ENCODE measurements at places on chromosomes 5 and 9.

GRCh38 chr9:37121881-37122280 lies 1.5 kb downstream of the ZCCHC7 start:
- DNase-seq = no peak

GRCh38 chr9:97556036-97556720 lies 54.7 kb downstream of the TMOD1 start:
- no peak for DNase-seq

DNA sequence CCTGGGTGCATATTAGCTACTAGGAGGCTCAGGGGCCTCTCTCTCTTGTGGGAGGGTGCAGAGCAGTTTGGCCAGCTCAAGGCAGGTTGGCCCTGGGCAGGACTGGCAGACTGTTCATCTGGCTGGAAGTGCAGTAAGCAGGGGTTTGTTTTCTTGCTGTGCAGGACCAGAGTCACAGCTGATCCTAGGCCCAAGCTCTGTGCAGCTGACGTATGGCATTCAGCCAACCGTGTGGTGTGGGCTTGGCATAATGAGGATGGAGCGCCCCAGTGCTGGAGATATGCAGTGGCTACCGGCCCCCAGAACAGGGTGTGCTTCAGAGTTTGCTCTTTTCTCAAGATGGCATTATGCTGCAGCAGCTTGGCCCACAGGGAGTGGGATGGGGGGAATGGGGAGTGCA lies 31.0 kb upstream of the PHF24 start:
- DNase-seq = no peak

DNA sequence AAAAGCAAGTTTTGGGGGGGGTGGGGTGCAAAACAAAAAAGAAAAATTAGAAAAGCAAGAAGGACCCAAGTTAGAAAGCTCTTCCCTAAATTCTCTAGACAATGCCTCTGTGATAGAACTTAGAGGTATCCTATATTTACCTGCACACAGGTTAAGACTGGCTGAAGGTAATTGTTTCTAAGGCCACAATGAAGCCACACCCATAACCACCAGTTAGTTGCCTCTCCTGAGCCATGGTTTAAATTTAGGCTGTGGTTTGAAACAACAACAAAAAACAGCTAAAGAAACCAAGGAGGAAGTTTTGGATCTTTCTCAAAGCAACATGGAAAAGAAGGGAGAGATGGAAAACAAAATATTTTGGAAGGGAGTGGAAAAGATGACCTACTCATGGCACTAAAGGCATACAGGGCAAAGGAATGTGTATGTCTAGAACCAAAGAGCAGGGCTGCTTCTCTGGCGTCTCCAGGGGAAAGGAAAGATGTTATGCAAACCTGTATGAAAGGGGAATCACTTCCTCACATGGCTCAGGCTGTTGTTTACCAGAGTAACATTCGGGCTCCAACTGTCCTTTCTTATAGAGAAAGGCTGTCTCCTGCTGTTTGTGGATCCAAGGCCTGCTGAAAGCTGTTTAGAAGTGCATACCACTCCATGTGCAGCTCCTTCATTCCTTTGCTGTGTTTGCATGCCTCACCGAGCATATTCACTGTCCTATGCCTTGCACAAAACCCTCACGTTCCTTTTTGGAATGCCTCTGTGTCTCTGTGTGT lies 408.9 kb upstream of the MPDZ start:
- DNase-seq = no peak

DNA sequence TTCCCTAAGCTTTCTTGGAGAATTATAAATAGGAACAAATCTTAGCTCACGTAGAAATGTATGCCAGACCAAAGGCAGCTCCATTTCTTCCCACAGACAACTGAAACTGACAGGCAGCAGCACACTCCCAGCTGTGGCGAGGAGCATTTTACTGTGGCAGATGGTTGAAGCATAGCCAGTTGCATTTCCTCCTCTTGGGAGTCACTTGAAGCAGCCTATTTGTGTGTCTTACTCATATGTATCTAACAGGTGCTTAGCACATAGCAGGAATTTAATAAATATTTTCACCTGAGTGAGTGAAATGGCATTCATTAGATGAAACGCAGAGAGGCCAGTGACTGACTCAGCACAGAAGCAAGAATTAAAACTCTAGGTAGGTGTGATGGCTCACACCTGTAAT lies 12.3 kb upstream of the MTMR12 start:
- no peak for DNase-seq

- no peak for DNase-seq
Measured at GRCh38 chr5:52945040-52945439, 44.1 kb upstream of the ITGA2 start.

DNA sequence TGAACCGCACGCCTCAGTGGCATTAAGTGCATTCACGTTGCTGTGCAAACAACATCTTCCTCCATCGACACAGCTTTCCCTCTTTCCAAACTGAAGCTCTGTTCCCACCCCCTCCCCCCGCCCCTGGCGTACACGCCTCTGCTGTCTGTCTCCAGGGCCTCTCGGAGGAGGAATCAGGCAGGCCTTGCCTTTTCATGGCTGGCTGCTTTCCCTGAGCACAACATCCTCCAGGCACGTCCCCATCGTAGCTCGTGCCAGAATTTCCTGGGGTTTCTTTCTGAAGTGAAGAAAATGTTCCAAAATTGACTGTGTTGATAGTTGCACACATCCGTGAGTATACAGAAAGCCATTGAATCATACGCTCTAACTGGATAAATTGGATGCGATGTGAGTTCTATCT lies 22.3 kb upstream of the TMEM250 start:
- no peak for DNase-seq

GRCh38 chr5:180128671-180129261 lies 57.2 kb upstream of the RNF130 start:
- no peak for DNase-seq

GRCh38 chr9:35575478-35575877 lies 29.6 kb upstream of the TESK1 start:
- no peak for DNase-seq

- peak; percentile 32 for DNase-seq
Measured at GRCh38 chr5:173786286-173787187, 101.6 kb upstream of the CPEB4 start.

GRCh38 chr5:14457476-14457875 lies 124.1 kb upstream of the OTULINL start:
- DNase-seq = no peak

DNA sequence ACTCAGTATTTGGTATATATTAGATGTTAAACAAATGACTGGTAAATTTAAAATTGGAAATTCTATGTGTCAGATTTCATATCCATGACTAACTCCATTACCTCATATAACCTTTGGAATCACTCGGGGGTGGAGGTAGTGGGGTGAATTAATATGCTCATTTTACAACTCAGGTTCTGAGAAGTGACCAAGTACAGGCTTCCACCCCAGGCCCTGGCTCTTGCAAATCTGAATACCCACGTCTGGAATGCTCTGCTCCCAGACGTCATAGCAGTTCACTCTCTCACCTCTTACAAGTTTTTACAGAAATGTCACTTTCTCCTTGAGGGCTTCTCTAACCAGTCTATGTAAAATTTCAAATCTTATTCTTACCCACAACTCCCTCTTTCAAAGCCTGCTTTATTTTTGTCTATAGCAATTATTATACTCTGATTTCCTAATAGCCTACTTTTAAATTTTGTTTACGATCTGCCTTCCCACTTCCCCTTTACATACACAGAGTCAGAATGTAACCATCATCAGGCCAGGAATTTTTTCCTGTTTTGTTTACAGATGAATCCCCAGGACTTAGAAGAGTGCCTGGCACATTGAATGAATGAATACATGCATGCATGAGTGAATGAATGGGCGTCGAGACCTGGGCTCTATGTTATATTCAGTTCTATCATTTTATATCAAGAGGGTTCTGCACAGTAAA lies 134.1 kb upstream of the IFNE start:
- DNase-seq = no peak

GRCh38 chr5:106185661-106186081 lies 1485.1 kb downstream of the EFNA5 start:
- no peak for DNase-seq

GRCh38 chr5:172872997-172873491 lies 39.0 kb downstream of the ERGIC1 start:
- no peak for DNase-seq

DNA sequence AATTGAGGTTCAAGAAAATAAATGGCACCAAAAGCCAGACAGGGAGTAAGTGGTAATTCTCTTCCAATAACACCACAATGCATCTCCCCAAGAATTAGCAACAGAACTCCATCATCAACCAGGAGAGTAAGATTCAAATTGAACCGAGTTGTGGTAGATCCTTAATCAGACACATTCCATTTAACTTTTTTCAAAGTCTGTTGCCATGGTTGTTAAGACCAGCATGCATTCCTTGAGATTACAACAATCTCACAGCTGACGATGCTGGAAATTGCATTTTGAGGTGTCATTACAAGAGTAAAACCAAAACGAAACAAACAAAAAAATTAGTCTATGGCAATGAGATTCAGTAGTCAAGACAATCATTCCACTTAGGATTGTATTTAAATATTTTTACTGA lies 78.9 kb upstream of the ZNF462 start:
- DNase-seq = no peak

GRCh38 chr9:107749787-107750444 lies 260.3 kb upstream of the KLF4 start:
- peak; percentile 56 for DNase-seq

DNA sequence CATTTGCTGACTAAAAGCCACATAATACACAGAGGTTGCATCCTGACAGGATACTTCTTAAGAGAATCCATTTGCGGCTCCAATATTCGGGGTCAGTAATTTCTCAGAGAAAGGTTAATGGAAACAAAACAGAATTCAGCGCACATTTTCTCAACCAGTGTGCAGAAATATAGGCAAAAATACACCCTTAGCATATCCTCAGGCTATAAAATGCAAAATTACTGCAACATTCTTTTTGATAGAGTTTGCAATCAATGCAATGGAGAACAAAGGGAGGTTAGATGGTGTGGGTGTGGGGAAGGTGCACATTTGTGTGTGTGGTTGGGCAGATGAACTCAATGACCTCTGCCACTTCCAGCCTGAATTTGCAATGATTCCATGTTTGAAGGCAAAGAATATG lies 35.4 kb upstream of the ACO1 start:
- DNase-seq = no peak

DNA sequence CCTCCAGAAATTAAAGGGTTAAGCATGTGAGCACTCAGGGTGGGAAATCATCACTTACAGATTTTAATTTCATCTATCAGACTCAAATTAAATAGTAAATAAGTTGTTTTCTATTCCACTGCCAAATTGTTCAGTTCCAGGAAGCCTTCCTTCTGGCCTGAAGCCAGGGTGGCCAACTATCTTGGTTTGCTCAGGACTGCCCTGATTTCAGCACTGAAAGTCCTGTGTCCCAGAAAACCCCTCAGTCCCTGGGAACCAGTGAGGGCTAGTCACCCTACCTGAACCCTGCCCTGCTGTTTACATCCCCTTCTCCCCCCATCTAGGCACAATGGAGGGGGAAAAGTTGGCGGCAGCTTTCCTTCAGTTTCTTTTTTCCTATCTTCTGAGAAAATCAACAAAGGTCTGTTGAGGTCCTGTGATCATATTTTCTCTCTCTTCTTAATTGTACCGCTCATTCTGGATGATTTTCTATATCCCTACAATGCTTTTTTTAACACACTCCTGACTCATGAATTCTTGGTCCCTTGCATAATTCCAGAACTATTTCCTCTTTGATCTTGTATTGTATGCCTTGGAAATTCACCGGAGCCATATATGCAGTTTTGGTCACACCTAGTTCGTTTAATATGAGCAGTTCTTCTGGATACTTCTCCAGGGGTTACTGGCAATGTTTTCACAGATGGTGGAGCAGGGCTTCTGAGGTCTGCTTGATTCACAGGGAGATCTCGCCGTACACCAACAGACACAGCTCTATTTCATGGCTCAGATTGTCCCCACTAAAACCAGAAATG lies 103.8 kb downstream of the MAP1B start:
- DNase-seq = no peak

- no peak for DNase-seq
Measured at GRCh38 chr9:115117999-115118878, at the start of gene TNC. TSS of gene TNC (minus strand) at chr9:115118157. CDS start at chr9:115091018, 27,139 bp downstream.

- no peak for DNase-seq
Measured at GRCh38 chr5:142186857-142187594, 78.4 kb downstream of the NDFIP1 start.

GRCh38 chr5:43353668-43354067 lies 40.5 kb upstream of the HMGCS1 start:
- no peak for DNase-seq
